Dermis lymphatic vessel endothelial cell (primary cell): ENCODE measurements at places on chromosomes 5 and 9. TPM values are rescaled to one million over a fixed set of nuclear protein-coding genes. Genes with fewer than 3 reads are reported as not detected.

ARL10 gene
- total RNA-seq = 7.3 and 9.4 TPM in 2 replicates

GIN1 gene
- 3.3 and 3.8 TPM in 2 replicates for total RNA-seq

PCDHA9 gene
- under 0.01 and 0.09 TPM in 2 replicates for total RNA-seq

CAMK2A gene
- not detected in 2 replicates for total RNA-seq

GALNT12 gene
- total RNA-seq = 0.34 and 0.43 TPM in 2 replicates

AQP7 gene
- total RNA-seq = 0.11 TPM in 1 of 2 replicates, not detected in the other

C5orf52 gene
- total RNA-seq = not detected in 2 replicates

GHR gene
- 5.1 and 6.6 TPM in 2 replicates for total RNA-seq

ACOT12 gene
- not detected in 2 replicates for total RNA-seq

SKP1 gene
- 166 and 255 TPM in 2 replicates for total RNA-seq

PCDHB11 gene
- total RNA-seq = 0.43 and 0.77 TPM in 2 replicates

GNAQ gene
- total RNA-seq = 35.8 and 42.2 TPM in 2 replicates

ORM2 gene
- not detected in 2 replicates for total RNA-seq

KIF4B gene
- 0.33 and 0.69 TPM in 2 replicates for total RNA-seq

STPG3 gene
- 0.54 TPM in 1 of 2 replicates, not detected in the other for total RNA-seq

PCDHB12 gene
- 0.33 and 0.60 TPM in 2 replicates for total RNA-seq

LCN15 gene
- total RNA-seq = not detected in 2 replicates

KCNMB1 gene
- total RNA-seq = not detected in 2 replicates

IPO11 gene
- 106 and 135 TPM in 2 replicates for total RNA-seq

KCNT1 gene
- not detected in 2 replicates for total RNA-seq

GRXCR2 gene
- total RNA-seq = not detected in 2 replicates

DIRAS2 gene
- 0.86 and 8.5 TPM in 2 replicates for total RNA-seq

FAM221B gene
- total RNA-seq = not detected in 2 replicates

PCDHGB3 gene
- total RNA-seq = 2.6 and 4.3 TPM in 2 replicates

SPINK7 gene
- total RNA-seq = not detected in 2 replicates

NUTM2G gene
- not detected in 2 replicates for total RNA-seq

C5orf58 gene
- total RNA-seq = not detected in 2 replicates

ARHGAP26 gene
- total RNA-seq = 47.1 and 71.0 TPM in 2 replicates

DIAPH1 gene
- total RNA-seq = 33.9 and 38.7 TPM in 2 replicates

SPATA31A3 gene
- not detected in 2 replicates for total RNA-seq

GDNF gene
- total RNA-seq = not detected in 2 replicates

PCDHB14 gene
- total RNA-seq = 0.86 and 0.98 TPM in 2 replicates

SLC36A2 gene
- total RNA-seq = not detected in 2 replicates

AMBP gene
- not detected in 2 replicates for total RNA-seq

PCDHB8 gene
- total RNA-seq = 0.43 and 0.65 TPM in 2 replicates

MYORG gene
- total RNA-seq = 0.86 and 1.2 TPM in 2 replicates

ACTBL2 gene
- under 0.01 TPM in 1 of 2 replicates, not detected in the other for total RNA-seq

TRAF1 gene
- 0.43 and 0.65 TPM in 2 replicates for total RNA-seq
